ENCODE measurements at places on chromosomes 12 and 14.
A peak's percentile ranks its signal among the peaks of the same experiment; 100 is the strongest.

- DNase-seq: no peak
Observed at GRCh38 chr12:116299665-116300328, 22.3 kb upstream of the MED13L start.

DNA sequence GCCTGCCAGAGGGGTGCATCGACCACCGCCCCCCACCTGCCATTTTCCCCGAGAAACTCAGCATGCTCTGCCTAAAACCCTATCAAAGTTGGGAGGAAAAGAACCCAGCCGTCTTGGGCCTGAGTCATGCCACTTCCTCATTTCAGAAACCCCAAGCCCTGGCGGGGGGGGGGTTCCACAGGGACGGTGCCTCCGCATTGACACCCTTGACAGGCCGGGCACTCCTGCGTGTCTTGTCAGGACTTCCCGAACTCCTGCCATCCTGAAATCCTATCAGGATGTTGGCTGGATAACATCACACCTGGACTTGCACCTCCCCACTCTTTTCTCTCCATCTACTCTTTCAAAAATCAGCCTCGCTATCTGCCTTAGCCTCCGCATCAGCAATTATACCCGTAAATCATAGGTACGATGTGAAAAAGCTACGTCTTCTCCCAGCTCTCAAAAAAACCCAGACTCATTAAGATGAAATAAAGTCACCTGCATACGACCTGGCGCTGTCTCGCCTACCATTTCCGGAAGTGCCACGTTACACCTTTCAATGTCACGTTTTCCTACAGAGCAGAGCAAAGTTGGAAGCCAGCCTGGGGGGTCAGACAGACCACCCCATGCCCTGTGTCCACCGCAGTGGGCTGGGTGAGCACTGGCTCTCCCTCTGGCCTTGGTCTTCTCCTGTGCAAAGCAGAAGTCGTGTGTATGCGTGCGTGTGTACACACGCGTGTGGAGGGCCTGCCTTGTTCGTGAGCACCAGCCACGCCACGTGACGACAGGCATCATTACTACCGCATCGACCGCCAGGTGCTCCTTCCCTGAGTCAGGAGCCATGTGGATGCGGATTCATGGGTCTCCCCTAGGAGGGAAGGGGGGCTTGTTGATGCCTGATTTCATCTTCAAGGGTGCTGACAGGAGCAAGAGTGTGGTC is 96.7 kb downstream of the RFLNA start:
- DNase-seq: peak; percentile 64

- peak; percentile 47 for DNase-seq
Observed at GRCh38 chr14:73227812-73228781, 9.2 kb upstream of the PAPLN start.

DNA sequence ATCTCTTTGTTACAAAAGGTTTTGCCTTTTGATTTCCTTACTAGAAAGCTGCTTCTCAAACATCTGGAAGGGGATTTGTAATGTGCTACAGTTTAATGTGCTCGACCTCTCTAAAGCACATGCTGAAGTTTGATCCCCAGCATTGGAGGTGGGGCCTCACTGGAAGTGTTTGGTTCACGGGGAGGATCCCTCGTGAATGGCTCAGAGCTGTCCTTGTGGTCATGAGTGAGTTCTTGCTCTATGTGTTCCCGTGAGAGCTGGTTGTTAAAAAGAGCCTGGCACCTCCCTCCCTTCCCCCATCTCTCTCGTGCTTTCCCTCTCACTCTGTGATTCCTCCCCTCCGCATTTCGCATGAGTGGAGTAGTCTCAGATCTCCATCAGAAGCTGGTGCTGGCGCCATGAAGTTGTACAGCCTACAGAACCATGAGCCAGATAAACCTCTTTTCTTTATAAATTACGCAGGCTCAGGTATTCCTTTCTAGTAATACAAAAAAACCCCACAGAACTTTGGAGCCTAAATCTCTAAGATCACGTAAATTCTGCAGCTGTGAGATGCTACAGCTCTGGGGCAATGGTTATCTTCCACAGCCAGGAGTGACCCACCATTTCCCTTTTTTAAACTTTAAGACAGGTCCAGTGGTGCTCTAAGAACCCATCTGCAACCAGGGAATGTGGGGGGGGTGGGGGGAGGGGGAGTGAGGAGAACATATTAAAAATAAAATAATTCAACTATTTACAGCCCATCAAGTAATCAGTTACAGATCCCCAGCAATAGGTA is 214.4 kb downstream of the FOXN3 start:
- no peak for DNase-seq

- no peak for DNase-seq
Observed at GRCh38 chr12:85310456-85311076, 30.5 kb downstream of the ALX1 start.

- no peak for DNase-seq
Observed at GRCh38 chr12:131174901-131175300, 221.2 kb downstream of the ADGRD1 start.

GRCh38 chr14:26394150-26394810 is 203.6 kb downstream of the NOVA1 start:
- peak; percentile 51 for DNase-seq

DNA sequence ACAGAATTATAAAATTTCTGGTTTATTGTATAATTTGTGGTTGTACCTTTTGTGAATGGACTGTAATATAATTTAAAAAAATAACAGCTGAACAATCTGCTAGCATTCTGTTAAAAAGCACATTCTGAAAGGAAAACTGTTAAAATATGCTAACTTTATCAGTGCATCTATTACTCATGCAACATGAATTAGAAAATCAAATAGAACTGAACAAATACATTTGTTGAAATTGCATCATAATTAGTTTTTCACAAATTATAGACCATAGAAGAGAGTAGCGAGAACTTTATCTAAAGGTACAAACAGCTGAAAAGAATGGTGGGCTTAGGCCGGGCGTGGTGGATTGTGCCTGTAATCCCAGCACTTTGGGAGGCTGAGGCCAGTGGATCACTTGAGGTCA is 33.0 kb downstream of the PTPN21 start:
- no peak for DNase-seq

- peak; percentile 41 for DNase-seq
Observed at GRCh38 chr12:48973941-48974673, 2.6 kb upstream of the WNT10B start.

DNA sequence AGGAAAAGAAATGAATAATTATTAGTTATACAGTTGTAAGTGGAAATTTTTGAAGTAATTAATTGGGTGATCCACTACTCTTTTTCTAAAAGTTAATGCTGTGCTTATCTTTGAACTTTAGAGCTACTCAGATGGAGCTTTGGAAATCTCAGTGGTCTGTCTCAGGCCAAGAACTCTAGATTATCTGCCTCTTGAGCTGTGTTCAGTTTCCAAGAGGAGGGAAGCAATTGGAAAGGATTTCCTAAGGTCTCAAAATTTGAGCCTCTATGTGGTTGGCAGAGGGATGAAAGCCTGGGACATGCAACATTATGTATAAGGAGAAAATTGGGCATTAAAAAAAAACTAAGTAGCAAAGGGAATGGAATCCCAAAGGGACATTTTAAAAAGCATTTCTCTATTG is 334.0 kb upstream of the PRICKLE1 start:
- no peak for DNase-seq

DNA sequence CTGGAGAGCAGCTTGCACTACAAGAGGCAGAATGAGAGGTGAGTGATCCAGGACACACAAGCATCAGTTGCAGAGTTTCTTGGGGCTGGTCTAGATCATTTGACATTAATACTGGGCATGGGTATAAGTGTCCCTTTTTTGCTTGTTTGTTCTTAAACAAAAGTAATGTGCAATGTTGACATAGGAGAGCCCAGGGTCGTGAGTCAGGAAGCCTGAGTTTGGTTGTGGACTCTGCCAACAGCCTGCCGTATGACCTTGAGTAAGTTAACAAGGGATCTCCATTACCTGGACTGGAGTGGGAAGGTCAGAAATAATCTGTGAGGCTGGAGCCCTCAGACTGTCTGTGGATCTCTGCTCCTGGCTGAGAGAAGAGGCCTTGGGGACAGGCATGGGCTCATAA is 170.3 kb downstream of the KCNA5 start:
- DNase-seq: no peak
